ENCODE measurements at places on chromosomes 2 and 18.

GRCh38 chr2:163155279-163155883, 316.8 kb upstream of the KCNH7 start:
- no peak for DNase-seq

GRCh38 chr2:175170659-175171304, 2.8 kb upstream of the ATF2 start:
- DNase-seq: no peak

DNA sequence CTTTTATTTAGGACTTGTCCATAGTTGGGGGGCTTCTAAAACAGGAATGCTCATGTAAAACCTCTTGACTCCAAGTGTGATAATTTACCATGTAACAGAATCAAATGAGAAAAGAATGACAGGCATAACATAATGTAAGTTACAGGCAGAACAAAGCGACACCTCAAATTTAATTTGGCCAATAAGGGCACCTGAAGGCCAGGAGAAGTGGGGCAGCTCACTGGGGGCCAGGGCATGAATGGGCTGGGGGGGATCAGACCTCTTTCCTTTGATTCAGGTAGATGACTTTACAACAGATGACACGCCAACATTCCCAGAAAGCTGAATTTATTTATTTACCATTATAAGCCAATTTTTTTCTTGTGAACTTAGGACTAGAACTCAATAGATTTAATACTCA, 14.5 kb downstream of the MOCOS start:
- no peak for DNase-seq

DNA sequence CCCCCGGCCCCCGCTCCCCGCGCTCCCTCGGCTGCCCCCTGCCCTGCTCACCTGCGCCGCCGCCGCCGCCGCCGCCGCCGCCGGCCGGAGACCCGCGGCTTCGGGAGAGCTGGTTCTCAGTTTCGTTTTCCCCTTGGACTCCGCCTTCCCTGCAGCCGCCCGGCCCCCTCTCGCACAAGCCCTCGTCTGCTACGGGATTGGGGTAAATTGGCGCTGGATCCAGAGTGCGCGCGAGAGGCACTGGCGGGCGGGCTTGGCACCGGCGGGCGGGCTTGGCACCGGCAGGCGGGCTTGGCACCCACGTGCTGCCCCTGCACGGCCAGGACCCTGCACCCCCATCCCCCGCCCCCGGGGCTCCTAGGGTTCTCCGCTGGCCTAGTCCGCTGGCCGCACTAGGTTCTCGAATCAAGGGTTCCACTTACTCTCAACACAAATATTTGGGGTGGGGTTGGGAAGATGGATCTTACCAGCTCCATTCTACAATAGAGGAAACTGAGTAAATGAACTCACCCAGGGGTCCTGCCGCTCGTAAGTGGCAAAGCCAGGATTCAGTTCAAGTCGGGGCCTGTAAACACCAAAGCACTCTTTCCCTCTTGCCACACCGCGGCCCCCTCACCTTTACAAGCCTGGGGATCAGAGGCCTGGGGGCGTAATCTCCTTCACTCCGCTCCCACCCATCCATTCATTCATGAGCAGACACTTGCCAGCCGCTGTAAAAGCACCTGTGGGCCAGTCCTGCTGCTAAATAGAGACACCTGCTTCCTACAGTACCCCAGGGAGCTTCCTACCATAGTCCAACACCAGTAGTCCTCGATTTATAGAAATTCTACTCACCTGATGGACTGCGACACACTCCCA, at the start of gene EIF2AK2:
TSS of gene EIF2AK2 (minus strand) at position 124 of the 858 bp plus-strand sequence. CDS start 9,174 bp downstream, outside the sequence.
- DNase-seq: peak; percentile 79

DNA sequence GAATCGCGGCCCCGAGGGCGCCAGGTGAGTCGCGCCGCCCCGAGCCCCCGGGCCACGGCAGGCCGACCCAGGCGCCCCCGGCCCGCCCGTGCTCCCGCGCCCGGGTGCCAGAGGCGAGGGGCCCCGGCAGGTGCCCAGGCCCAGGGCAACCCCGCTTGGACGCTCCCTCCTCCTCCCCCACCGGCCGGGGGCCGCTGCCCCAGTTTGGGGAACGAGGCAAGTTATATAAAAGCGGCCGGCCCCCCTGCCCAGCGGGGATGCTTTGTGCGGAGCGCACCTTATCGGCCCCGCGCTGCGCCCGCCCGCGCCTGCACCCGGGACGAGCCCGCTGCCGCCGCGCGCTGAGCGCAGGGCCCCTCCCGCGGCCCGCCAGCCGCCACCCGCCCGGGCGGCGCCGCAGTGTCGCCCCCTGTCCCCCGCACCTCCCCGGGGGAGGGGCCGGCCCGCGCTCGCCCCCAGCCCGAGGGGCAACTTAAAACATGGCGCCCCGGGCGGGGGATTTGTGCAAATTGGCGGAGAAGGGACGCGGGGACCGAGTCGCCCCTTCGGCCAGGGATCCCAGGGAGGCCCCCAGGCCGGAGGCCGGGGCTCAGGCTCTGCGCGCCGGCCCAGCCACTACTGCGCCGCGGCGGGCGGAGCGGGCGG, 639 bp downstream of the EPB41L3 start:
- DNase-seq: no peak

GRCh38 chr2:100929147-100929546, 72.9 kb upstream of the RPL31 start:
- no peak for DNase-seq

GRCh38 chr18:5237083-5237722, 40.1 kb upstream of the AKAIN1 start:
- peak; percentile 2 for DNase-seq

DNA sequence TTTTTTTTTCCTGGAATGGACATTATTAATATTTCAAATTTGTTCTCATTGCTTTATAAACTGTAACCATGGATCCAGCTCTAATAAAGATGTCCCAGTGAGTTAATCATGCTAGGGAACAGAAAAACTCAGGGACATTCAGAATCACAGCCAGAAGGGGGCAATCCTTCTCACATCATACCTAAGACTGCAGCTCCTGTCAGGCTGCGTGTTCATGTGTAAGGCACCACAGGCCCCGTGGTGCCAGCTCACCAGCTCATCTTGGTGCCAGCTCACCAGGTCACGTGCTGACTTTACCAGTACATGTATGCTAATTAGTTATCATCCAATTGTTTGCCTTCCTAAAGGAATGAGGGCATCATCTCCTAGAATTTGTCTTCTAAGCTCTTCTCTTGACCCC, 84.7 kb upstream of the NEDD4L start:
- DNase-seq: no peak

DNA sequence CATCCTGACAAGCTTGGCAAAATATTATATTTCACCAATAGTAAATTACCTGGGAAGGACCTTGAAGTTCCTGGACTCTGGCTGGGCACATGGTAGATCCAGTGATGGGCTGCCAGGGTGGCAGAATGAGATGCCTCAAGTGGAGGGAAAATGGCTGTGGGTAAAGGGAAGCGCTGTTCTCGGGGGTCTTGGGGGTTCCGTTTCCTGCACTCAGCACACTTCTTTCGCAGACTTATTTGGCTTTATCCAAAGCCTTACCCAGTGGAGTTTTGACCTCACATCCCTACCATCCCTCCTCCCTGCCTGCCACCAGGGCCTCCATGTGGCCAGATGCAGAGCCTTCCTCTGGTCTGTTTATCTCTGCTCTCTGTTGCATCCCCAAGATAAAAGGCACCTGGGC, 654.9 kb upstream of the HS6ST1 start:
- DNase-seq: no peak

- no peak for DNase-seq
Observed at GRCh38 chr2:178819147-178819875, 12.1 kb upstream of the TTN start.

DNA sequence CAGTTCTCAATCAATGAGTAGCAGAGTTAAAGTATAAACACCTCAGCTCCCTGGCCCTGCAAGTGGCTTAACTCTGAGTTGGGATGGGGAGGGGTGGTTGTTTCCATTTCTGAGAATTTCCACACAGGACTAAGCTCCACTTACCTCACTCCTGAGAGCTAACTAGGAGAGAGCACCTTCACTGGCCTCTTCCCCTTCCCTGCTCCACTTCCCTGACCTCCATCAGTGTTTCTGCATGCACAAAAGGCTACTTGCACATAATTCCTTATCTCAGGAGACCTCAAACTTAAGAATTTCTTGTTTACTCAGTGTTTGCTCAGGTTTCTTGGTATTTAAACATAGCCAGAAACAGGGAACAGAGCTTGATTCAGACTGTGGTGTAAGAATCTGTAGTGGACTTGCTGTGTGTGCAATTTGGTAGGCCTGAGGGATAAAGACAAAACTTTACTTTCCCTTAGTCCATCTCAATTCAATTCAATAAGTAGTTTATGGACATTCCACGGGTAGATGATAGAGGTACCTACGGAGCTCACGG, 97.2 kb downstream of the PID1 start:
- no peak for DNase-seq

DNA sequence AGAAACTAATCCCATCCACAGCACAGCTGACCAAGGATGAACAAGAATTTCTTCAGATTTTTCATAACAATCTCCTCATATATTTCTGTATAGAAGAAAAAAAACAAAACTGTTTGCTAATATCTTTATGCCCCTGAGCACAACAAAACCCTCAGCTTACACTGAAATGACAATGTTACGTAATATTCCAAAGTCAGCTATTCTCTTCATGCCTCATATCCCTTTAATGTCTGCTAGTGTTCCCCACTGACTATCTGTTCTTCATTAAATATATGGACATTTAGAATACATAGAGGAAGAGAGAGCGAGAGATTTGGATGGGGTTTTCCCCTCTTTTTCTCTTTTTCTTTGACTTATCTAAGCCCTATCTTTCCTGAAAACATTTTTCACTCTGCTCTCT, 87.9 kb upstream of the GULP1 start:
- DNase-seq: no peak

- no peak for DNase-seq
Observed at GRCh38 chr2:215755641-215756345, 257.6 kb downstream of the MREG start.

- DNase-seq: no peak
Observed at GRCh38 chr2:5035057-5035488, 657.1 kb upstream of the SOX11 start.

DNA sequence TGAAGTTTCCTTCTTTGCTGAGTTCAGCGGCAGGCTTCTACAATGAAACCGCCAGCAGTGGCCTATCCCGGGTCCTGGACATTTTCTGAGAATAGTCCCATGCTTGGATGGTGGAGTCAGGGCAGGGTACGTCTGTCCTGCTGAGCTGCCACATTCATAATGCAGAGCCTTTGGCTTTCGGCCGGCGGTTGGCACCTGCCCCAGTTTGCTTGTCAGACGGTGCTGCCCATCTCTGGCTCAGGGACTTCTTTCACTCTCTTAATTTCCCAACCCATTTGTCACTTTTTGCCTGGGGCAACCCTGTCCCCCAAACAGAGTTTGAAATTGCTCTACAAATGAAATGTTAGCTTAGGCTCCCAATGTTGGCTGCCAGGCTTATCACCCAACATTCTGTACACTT, 57.2 kb downstream of the SOX11 start:
- no peak for DNase-seq

DNA sequence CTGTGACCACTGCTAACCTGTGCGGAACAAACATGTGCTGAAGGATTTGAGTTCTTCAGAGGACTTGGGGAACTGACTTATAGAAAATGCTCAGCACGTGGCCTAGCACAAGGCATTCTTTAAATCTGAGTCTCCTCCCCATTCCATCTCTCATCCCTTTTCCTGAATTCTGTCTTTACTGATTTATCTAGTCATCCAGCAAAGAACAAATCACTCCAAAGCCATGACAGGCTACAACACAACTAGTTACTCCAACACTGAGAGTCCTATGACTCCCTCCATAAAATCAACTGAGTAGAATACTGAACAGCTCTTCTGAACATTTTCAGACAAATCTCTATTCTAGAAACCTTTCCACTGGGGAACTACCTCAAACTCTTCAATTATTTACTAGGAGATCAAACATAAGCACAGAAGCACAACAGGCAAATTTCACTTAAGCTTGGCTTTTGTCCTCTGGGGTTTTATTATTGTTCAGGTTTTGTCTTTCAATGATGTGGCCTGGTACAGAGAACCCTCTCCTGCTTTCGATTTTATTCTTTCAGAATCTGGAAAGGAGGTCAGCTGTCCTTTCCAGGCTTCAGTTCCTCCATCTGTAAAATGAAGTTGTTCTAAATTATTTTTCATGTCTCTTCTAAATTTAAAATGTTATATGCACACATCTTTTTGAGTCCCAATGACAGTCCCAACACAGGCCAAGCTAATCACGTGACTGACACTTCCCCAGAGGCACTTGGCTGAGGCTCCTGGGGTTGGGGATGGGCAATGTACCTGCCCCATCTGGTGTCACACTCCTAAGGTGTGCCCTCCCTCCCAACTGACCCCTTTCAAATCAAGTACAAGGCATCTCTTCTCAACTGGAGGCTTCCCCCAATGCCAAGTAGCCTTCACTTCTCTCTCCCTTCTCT, 31.8 kb downstream of the RNU4ATAC start:
- no peak for DNase-seq

- peak; percentile 34 for DNase-seq
Observed at GRCh38 chr2:239264838-239265651, 135.8 kb downstream of the HDAC4 start.

DNA sequence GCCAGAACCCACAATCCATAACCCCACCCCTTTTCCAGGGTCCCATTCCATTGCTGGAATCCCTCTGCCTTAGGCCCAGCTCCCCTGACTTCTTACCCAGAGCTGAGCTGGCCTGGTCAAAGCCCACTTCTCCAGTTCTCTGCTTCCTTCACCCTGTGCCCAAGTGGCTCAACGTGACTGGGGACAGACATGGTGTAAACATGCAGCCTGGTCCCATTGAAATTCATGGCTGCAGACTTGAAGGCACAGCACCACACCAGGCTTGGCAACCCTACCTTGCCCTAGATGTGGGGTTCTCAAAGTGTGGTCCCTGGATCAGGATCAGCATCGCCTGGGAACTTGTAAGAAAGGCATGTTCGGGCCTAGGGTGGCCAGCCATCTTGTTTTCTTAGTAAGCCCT, 3.7 kb downstream of the HS1BP3 start:
- no peak for DNase-seq

GRCh38 chr2:38671946-38672345, 6.0 kb downstream of the GALM start:
- DNase-seq: no peak

DNA sequence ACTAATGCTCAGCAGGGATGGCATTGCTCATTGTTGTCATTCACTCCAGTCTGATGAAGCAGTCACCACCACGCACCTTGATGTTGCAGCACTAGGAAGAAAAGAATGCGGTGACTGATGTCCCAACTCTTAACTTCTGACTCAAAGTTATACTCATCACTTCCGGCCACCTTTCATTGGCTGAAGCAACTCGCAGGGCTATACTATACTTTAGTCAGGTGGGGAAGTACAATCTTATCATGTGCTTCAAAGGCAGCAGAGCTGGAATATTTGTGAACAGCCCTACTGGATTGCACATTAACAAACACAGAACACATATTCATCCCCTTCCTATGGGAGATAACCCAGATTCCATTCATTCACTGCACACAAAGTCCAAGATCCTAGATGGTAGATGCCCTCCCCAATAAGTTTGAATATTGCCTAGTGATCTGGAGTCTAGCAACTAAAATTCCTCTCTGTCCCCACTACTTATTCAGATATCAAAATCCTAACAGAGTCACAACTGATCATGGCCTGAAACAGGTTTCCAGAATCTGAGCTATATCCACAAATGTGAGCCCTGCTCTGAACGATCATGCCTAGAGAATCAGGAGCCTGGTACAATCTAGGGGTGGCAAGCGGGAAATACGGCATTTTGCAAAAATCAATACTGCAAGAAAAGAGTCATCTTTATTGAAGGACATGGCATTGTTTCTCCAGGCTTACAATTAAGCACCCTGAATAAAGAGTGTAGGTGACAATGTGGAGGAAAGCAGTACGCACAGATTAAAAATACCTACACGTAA, 3.4 kb upstream of the SPATS2L start:
- no peak for DNase-seq
